ENCODE measurements at places on chromosomes 1 and 21. TPM values are rescaled to one million over a fixed set of nuclear protein-coding genes. Genes with fewer than 3 reads are reported as not detected.

The ALX3 gene
- not detected for total RNA-seq

The PDC gene
- total RNA-seq, result not detected

The KCNJ9 gene
- not detected for total RNA-seq

The RASAL2 gene
- total RNA-seq, result 19.2 TPM

The NES gene
- 3.0 TPM for total RNA-seq

The GJA9 gene
- 0.44 TPM for total RNA-seq

The RASSF5 gene
- 38.7 TPM for total RNA-seq

The MAB21L3 gene
- total RNA-seq, result 6.7 TPM

The PADI1 gene
- 40.0 TPM for total RNA-seq

The NTMT2 gene
- not detected for total RNA-seq

The GPR153 gene
- total RNA-seq, result 9.1 TPM

The PKLR gene
- total RNA-seq, result 0.20 TPM

The CIART gene
- 3.1 TPM for total RNA-seq

The DMBX1 gene
- not detected for total RNA-seq

The SYTL1 gene
- total RNA-seq, result 113 TPM

The ADORA1 gene
- 0.28 TPM for total RNA-seq

The NPHS2 gene
- not detected for total RNA-seq

- ATAC-seq, result peak; percentile 15
Measured at GRCh38 chr1:56816909-56817308, 2.3 kb downstream of the FYB2 start.

GRCh38 chr1:116375148-116375886, 2.3 kb downstream of the ATP1A1 start:
- ATAC-seq, result no peak

DNA sequence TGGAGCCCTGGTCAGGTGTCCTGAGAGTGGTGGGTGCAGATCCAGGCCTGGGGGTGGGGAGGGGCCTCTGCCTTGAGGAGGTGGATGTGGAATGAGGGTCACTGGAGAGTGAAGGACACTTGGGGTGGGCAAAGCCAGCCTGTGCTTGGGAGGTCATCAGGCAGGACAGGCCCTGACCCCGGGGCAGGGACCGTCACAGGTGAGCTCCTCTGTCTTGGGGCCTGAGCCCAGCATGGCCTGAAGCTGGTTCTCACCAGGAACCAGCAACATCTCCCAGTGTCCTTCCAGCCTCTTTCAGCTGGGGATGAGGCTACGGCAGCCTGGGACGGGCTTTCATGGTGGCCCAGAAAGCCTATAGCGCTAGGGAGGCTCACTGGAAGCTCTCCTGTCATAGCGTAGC, 831 bp upstream of the KRTAP10-2 start:
- no peak for ATAC-seq

DNA sequence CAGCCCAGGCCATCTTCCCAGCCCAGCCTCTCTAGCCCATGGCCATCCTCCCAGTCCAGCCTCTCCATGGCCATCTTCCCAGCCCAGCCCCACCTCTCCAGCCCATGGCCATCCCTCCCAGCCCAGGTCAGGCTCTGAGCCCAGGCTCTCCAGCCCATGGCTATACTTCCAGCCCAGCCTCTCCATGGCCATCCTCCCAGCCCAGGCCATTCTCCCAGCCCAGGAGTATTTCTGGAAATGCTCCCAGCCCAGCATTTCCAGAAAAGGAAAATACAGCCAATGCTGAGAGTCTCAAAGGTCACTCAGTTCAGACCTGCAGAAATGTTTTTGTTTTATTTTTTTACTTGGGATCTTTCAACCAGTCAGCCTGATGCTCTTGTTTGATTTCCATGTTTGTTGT, 70.0 kb upstream of the ZNF281 start:
- no peak for ATAC-seq

GRCh38 chr21:34705011-34705410, 36.2 kb downstream of the CLIC6 start:
- peak; percentile 65 for ATAC-seq

GRCh38 chr1:41674522-41674921, 190.0 kb upstream of the EDN2 start:
- ATAC-seq, result no peak

DNA sequence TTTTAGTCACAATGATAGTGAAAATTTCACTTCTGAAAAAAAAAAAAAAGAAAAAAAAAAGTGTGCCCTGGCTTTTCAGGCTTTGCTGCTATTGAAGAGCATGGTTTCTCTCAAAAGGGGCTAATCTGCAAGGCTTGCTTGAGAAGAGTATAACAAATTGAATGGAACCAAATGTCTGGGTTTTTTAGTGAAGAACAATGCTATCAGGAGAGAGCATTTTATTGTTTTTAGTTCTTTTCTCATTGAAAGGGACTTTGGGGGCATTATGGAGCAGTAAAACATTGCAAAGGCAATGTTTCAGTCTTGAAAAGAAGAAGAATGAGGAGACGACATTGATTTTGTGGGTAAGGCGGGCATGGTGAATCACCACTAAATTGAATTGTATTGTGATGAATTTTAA, 28.2 kb downstream of the VCAM1 start:
- no peak for ATAC-seq

DNA sequence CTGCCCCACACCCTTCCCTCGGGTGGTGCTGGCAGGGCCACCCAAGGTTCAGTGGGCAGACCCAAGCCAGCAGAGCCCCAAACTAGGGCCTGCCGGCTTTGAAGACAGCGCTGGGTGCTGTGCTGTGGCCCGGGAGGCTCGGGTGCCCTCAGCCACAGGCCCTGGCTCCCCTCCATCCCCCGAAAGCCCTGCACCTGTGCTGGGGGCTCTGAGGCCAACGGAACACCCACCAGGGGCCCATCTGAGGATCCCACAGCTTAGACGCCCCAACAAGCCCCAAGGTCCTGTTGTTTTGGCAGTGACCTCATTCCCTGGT, 8.6 kb downstream of the ITGB2 start:
- peak; percentile 56 for ATAC-seq

DNA sequence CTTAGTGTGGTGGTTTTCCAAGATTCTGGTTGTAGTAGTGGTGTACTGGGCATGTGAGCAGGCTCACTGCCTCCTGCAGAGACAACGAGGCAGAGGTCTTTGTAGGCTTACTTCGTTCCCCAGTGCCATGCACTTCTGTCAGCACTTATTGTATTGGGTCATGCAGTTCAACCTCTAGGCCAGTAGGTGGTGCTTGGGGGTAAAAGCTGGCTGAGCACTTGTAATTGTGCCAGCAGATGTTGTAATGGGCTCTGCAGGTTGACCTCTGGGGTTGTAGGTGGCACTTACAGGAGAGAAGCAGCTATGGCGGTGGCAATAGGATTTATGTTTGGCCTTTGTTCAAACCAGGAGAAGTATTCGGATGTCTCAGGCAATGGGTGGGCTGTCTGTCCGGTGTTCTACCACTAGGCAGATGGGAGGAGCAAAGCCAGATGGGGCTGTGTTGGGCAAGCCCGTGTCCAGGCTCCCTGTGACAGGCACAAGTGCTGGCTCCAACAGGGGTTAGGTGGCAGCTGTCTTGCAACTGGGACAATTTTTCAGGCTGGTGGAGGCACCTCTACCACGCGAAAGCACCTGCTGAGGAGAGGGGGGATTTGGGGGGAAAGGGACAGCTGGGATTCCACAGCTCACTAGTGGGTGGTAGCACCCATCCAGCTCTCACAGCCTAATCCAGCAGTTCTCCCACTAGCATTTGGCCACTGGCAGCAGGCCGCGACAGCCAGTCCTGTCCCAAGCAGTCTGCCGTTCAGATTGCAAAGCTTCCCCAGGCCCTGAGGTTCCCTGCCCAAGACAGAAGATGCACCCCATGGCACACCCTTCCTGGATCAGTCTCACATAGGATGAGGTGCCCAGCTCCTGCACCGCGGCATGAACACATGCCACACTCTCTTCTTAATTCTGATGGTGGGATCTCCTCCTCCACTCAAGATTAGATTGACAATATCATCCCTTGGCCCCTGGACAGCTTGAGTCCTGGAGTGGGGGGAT, 274.5 kb downstream of the CTH start:
- peak; percentile 85 for ATAC-seq

DNA sequence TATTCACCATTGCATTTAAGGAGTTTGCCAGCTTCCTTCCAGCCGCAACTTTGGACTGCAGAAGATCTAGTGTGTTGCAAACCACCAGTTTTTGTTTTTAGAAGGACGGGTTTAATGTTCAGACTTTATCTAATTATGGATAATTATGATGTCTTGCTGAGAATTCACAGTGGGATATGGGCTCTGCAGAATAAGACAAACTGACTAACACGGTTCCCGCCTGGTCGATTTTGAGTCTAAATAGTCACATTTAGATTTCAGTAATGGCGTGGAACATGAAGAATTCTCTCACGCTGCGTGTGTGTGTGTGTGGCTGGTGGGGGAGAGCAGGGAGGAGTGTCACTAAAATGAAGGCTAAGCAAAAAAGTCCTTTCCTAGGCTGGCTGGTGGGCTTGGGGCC, 48.5 kb upstream of the DMRTB1 start:
- ATAC-seq, result no peak

GRCh38 chr1:203306089-203306964, 1.0 kb downstream of the BTG2 start:
- ATAC-seq, result peak; percentile 62

DNA sequence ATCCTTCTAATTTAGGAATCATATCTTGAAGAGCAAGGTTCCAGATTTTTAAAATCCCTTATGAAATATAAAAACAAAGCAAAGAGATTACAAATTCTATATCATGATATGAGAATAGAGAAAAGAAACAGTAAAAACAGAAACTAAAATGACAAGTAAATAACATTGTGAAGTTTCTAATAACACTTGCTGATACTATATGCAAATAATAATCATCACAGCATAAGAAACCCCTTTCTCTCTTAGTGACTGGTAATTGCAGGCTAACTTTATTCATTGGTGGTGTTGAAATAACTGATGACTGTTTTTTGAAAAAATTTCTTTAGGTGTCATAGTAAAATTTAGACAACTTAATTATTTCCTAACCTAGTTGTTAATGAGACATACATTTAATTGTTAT, 281.6 kb downstream of the PLA2G4A start:
- no peak for ATAC-seq

- peak; percentile 78 for ATAC-seq
Measured at GRCh38 chr1:45395051-45395450, 54.8 kb upstream of the MUTYH start.

- no peak for ATAC-seq
Measured at GRCh38 chr1:181318858-181319235, 164.5 kb upstream of the CACNA1E start.

DNA sequence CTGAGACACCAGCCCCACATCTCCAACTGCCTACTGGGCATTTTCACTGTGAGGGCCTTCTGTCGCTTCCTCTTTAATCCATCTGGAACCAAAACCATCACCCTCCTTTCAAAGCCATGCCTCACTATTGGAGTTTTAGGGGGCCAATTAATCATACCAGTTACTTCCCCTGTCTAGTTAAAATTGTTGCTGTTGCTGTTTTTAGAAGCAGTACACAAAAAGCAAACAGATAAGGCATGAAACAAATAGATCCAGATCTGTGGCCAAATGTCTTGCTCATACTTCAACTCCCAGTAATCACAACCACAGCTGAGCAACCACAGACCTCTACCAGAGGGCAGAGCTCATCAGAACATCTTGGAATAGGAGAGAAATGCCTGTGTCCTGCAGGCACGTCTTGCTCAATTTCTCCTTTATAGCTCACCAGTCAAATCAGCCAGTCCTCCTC, 133.8 kb upstream of the C1orf105 start:
- ATAC-seq, result no peak

DNA sequence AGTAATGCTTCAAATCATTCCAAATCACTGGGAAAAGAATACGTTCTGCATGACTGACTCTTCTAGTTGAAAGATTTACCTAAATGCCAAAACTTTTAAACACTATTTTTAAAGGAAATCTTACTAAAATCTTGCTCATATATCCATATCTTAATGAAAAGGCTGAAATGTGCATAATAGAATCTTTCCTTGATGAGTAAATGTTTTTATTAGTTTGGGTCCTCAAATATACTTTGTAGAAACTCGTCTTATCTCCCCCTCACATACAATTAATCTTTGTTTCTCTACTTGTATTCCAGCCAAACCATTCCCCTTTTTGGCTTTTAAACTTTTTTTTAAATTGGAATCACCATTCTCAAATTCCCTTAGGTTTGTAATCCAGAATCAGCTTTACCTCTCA, 110.2 kb downstream of the NTNG1 start:
- no peak for ATAC-seq

DNA sequence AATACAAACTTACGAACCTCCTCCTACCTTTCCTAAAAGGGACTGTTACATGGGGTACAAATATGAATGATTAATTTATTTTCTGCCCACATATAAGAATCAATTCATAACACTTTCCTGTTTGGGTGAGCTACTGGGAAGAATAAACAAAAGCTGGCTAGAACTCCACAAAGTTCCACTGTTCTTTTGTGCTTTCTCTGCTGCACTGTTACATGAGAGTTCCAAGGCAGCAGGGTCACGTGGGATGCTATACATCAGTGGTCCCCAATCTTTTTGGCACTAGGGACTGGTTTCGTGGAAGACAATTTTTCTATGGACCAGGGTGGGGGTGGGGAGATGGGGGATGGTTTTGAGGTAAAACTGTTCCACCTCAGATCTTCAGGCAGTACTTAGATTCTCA, 2.2 kb upstream of the ANGPTL7 start:
- ATAC-seq, result no peak

- no peak for ATAC-seq
Measured at GRCh38 chr1:71668065-71668464, 587.2 kb upstream of the ZRANB2 start.

GRCh38 chr1:89949991-89950624, 44.8 kb upstream of the ZNF326 start:
- ATAC-seq, result no peak

DNA sequence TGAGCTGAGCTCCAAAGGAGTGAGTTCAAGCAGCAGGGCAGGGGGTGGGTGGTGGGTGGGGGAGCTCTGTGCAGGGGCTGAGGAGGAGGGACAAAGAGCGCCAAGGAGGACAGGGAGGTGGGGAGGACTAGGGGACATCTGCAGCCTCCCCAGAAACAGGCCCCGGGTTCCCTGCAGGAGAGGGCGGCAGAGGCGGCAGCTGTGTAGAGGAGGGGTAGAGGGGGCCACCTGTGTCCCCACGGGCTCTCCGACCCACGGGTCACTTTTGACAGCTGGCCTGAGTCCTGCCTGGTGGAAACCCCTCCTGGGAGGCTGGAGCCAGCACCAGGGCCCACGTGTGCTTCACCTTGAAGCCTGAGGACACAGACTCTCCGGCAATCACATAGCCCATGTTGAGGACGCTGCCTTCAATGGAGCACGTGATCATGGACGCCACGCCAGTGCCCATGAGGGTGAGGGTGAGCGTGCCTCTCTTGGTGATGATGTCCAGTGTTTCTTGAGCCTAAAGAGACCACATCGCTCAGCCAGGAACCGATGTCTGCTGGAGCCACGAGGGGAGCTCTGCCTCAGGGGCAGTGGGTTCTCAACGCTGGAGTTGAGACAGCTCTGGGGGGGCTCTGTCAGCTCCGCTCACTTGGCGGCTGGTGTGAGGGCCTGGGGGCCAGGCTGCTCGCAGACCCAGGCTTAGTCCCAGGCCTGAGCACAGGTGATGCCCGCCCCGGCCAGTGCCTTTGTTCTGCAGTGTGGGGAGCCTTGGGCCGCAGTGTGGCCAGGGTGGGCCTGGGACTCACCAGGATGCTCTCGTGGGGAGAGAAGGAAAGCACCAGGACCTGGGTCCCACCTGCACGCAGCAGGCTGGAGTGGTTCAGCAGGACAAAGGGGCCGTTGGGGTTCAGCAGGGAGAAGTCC, 6.6 kb upstream of the TMEM52 start:
- ATAC-seq, result no peak

GRCh38 chr1:78855258-78855657, 151.3 kb downstream of the ADGRL4 start:
- no peak for ATAC-seq

- no peak for ATAC-seq
Measured at GRCh38 chr1:73623946-73624345, 574.0 kb downstream of the LRRIQ3 start.
